ENCODE measurements at places on chromosomes 11 and 22.

GRCh38 chr22:22785316-22786065, 102.1 kb upstream of the IGLL5 start:
- DNase-seq, result no peak

DNA sequence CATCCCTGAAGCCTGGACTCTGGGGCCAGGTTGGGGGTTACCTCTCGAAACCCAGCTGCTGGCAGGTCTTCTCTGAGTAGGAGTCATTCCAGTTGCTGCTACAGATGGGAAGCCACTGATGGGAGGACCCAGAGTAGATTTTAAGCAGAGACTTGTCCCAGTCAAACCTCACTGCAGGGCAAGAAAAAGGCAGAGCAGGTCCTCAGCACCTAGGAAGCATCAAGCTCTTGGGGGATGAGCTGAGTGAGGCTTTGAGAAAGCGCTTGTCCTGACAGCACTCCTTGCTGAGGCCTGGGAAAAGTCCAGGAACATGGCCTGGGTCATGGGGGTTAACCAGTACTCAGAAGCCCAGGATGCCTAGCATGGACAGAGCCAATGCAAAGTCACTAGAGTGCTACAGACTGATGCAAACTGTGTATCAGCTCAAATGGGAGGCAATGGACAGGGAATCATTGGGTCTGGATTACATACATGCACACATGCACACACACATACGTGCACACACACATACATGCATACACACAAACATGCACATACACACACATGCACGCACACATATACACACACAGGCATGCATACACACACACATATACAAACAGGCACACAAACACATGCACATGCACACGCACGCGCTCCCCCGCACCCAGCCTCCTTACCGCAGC, 15.3 kb downstream of the TMPRSS13 start:
- DNase-seq, result no peak

DNA sequence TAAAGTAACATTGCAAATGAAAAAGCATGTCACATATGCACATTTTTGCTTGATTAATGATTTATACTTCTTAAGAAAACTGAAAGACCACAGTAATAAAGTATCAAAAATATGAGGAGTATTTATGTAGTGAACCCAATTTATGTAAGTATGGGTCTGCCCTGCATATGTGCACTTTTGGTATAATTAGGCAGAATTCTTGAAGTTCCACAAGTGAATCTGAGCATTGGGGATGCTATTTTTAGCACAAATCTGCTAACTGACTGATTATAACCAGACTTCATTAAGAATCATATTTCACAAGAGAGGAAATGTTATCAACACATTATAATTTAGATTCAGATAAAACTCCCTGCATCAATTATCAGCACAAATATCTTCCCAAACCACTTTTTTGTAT, 407.1 kb upstream of the LRRC4C start:
- no peak for DNase-seq

- DNase-seq, result no peak
Measured at GRCh38 chr11:130526846-130527245, 78.4 kb downstream of the ADAMTS15 start.

- no peak for DNase-seq
Measured at GRCh38 chr11:132115454-132115853, 745.0 kb downstream of the NTM start.

DNA sequence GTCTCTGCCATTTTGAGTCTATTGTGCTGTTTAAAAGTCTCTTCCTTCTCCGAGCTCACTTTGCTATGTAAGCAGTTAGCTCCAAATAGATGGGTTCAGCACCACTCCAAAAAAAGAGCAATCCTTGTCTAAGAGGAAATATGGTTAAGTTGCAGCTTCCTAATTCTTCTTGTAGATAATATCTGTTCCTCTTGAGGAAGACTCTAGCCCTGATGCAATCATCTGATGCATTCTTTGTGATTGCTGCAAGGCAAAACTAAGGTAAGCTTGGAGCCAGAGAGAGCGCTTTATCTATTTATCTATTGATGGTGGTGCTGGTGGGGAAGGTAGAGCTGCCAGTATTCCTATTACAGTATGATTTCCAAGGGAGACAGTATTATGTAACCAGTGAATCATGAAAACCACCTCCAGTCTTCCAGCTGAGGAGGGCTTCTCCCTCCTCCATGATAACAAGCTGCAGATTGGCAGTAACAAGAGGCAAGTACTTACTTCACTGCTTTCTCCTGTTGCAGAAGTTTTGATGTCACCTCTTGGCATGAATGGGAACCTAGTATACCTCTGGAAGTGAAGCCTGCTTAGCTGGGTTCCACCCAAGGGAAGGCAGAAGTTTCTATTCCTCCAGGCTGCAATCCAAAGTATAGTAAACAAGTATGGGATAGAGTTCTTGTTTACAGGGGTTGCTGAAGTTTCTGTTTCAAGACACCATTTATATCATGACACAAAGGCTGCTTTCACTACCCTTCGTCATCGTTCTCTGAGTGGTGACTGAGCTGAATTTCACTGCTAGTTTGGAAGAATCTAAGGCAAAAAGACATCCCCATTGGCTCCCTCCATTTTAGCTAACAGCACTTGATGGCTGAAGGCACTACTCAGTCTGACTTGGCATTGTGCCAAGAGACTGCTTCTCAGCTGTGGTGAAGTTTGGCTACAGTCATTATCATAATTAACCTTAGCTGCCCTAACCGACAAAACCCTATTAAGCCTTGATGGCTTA, 49.7 kb downstream of the FDX1 start:
- no peak for DNase-seq

- DNase-seq, result no peak
Measured at GRCh38 chr11:42271306-42271705, 811.9 kb upstream of the LRRC4C start.

DNA sequence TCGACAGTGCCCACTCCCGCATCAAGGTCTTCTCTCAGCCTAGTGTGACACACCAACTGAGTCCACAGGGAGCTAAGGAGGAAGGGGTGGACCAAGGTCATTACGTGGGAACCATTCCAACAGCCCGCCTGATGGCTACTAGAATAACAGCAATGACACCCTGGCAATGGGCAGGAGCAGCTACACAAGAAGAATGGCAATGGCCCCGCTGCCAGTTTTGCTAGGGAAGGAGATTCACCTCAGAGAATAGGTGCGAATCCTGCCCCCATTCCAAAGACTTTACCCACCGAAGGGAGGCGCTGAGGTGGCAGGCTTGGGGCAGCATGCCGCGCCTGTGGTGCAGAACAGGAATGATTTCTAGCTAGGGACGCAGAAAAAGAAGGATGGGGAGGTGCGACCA, 9.1 kb downstream of the WT1 start:
- no peak for DNase-seq

GRCh38 chr11:115612046-115612730, 108.0 kb upstream of the CADM1 start:
- no peak for DNase-seq

- no peak for DNase-seq
Measured at GRCh38 chr11:44725757-44726282, 942 bp upstream of the TSPAN18 start.

DNA sequence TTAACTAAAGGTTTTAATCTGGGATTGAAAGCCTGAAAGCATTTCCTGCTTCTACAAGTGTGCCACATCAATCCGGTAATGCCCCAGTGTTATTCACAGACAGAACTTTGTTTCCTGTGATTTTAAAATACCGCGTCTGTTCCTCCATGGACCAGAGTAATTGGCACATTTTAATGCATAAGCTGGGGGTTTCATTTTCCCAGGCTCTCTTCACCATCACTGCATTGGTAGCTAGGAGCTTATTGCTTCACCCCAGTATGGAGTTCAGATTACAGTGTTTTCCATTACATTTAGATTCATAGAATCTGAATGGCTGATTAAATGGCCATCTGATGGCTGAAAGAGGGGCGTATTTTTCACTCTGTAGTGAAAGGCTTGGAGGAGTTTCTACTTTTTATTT, 25.7 kb upstream of the CRTAM start:
- DNase-seq, result no peak

- DNase-seq, result no peak
Measured at GRCh38 chr11:9665749-9666148, 1.9 kb downstream of the SWAP70 start.

DNA sequence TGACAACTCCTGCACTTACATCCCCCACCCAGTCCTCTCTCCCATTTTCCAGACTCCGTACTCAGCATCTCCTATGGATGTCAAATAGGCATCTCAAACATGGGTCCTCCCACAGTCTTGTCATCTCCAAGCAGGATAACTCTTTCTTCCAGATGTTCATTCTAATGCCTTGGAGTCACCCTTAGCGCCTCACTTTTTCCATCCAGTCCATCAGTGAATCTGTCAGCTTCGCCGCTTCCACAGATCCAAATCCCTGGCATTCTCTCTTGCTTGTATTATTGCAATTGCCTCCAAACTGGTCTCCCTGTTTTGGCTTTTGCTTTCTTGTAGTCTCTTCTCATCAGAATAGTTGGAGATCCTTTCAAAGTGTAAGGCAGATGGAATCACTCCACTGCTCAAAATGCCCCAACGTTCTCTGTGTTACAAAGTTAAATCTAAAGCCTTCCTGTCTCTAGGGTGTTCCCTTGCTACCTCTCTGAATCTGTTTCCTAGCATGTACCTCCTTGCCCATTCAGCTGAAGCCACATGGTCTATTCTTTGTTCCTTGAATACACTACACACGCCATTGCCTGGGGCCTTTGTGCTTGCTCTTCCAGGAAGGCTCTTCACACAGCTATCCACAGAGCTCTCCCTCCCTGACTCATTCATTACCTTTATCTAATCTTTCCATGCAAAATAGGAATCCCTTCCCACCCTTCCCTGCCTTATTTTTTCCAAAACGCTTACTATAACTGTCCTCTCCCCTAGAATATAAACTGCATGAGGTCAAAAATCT, 64.8 kb downstream of the UBASH3B start:
- no peak for DNase-seq

DNA sequence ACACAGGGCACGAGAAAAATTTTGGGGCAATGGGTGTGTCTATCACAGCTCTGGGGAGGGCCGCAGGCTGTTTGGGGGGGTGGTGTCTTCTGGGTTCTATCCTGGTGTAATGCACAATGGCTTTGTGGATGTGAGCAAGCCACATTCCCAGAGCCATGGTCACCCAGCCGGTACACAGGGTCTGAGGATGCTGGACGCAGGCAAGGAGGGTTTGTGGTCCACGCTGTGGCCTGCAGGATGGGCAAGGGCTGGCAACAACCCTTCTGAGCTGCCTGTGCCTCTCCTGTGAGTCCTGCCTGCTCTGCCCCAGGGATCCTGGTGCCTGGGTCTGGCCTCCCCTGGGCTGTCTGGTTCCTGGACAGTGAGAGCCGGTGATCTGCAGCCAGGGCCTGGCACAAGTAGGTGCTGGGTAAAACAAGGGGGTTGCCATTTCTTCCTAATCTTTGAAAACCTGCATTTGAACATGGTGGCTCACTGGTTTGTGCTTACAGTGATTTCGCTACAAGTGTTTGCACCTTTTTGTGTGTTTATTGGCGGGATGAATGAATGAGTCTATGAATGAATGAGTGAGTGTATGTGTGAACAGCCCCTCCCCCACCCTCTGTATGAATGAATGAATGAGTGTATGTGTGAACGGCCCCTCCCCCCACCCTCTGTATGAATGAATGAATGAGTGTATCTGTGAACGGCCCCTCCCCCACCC, 4.4 kb upstream of the MRPL23 start:
- no peak for DNase-seq

- peak; percentile 52 for DNase-seq
Measured at GRCh38 chr11:86671531-86672006, 847 bp downstream of the ME3 start.

GRCh38 chr11:2577031-2577990, 122.5 kb downstream of the KCNQ1OT1 start:
- no peak for DNase-seq

GRCh38 chr22:26194313-26194712, 25.1 kb downstream of the SEZ6L start:
- DNase-seq, result no peak

- no peak for DNase-seq
Measured at GRCh38 chr11:68916439-68916838, 12.7 kb downstream of the IGHMBP2 start.

GRCh38 chr11:69799582-69799981, 19.6 kb downstream of the FGF3 start:
- peak; percentile 15 for DNase-seq

GRCh38 chr11:460331-461199, 10.5 kb downstream of the PTDSS2 start:
- no peak for DNase-seq

GRCh38 chr11:78257654-78258053, 68.9 kb downstream of the USP35 start:
- no peak for DNase-seq

DNA sequence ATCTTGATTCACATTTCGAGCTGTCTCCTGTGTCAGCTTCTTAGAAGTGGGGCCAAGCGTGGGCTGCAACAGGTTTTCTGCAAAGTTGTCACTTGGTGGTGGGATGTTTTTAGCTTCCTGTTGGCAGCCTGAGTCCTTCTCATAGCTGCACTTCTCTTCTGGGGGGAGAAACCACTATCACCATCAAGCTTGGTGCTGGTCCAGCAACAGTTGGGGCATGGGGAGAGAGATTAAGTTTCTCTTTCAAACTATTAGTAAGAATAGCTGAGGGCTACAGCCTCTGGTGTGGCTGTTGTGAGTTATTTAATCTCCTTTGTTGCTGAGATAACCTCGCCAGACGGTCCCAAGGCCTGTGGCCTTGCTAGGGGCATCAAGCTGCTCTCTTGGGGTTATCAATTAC, 123.3 kb upstream of the CRYBB3 start:
- DNase-seq, result peak; percentile 80

- no peak for DNase-seq
Measured at GRCh38 chr11:115391598-115391997, 112.6 kb downstream of the CADM1 start.

GRCh38 chr11:125381499-125382044, 114.5 kb downstream of the FEZ1 start:
- DNase-seq, result no peak

GRCh38 chr11:5712507-5712906, 22.9 kb downstream of the TRIM22 start:
- no peak for DNase-seq

DNA sequence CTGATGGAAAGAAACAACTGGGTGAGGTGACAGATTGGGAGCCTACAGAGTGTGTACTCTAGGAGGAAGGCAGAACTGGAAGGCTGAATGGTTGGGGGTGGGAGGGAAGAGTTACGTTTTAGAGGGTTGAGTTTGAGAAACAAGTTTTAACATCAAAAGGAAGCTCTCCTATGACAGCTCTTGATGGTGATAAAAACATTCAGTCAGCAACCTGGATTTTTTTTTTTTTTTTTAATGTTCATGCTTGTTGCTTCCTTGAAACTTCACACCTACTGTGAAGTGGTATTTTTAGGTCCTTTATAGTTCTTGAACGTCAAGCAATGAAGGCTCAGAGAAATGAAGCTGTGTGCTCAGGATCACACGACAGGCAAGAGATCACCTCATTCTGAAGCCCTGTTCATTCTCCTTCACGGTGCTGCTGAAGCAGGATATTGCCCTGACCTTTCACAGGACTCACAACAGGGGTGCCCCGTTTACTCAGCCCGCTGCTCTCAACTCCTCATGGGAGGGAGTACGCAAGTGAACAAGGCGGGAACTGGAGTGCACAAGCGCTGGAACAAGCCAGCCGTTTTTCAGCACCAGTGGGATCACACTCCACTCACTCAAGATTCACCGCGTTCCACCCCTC, 1.6 kb upstream of the TMEM109 start:
- no peak for DNase-seq

All from stimulated activated CD4-positive, alpha-beta T cell treated with anti-CD3 and anti-CD28 coated beads, Interleukin-15, amount 100 ng/mL, for 24 hours (primary cell).